SJSA1 (cell line): ENCODE measurements at places on chromosomes 12 and 14. TPM values are rescaled to one million over a fixed set of nuclear protein-coding genes. Genes with fewer than 3 reads are reported as not detected.

GRCh38 chr12:51901121-51901817, 6.0 kb upstream of the ACVRL1 start:
- no peak for DNase-seq

DNA sequence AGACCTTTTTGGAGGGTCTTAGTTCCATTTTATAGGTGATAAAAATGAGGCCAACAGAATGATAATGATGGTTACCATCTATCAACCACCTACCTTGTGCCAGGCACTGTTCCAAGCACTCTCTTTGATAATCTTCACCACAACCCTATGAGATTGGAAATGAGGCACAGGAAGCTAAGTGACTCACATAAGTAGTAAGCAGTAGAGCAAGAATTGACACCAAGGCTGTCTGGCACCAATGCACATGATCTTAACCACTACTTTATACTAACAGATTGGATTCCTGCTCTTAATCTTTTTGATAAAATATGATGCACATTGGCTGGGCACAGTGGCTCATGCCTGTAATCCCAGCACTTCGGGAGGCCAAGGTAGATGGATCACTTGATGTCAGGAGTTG, 91.4 kb downstream of the DRAM1 start:
- no peak for DNase-seq

- peak; percentile 51 for DNase-seq
Observed at GRCh38 chr14:51609955-51610283, 41.8 kb upstream of the FRMD6 start.

DNA sequence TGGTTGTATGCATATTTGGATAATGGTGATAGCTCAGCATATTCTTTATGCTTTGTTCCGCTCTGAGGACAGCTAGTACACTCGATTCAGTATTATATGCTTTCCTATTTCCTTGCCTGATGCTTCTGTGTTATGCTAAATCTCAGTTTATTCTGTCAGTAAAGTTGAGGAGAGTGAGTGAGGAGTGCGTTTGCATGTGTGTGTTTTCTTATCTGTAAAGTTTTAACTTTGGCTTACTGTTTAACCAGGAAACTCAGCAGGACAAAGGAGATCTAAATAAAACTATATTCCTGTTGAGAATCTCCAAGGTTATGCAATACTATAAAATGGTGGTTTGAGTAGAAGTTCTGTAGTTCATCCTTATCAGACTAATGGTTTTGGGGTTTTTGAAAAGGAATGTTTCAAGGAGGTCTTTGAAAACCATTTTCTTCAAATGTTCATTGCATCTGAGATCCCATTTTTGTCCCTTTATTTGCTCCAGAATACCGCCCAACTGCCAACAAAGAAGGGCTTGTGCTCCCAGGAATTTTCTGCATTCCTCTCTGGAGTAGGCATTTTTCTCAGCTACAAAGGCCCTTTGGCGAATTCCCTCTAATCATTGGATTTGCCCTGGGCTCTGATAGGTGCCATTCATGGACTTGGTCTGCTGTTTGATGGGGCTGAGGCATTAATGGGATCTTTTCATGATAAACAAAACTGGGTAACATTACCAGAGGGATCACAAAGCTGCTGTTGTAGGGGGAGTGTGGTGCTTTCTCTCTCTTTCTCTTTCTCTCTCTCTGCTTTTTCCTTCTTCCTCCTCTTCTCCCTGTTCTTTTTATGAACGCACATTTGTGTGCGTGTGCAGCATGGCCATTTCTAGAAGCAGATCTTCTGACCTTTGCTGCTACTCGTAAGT, 71.7 kb downstream of the HMGA2 start:
- no peak for DNase-seq

GRCh38 chr12:60947533-60947932, 1312.7 kb upstream of the USP15 start:
- DNase-seq: no peak

DNA sequence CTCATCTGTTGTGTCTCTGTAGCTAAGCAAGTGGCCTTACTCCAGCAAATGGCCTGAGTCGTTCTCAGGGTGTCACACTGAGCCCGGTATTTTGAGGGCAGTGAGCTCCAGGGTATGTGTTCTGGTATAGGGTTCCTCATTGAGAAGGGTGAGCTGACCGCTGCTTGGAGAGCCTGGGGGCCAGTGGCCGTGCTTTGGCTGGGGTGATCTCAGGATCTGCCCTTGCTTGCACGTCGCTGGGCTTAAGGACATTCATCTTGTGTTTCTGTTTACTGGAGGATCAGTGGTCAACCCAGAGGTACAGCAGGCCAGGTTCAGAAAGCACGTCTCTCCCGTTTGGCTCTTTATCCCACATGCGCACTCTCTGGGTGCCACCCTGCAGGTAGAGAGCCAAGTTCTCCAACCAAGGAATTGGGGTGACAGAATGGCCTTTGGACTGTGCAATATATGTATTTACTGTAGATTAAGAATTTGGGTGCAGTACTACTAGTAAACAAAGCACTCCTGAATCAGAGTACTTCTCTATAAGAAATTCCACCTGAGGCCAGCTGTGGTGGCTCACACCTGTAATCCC, 52.1 kb downstream of the FBXW8 start:
- DNase-seq: no peak

DNA sequence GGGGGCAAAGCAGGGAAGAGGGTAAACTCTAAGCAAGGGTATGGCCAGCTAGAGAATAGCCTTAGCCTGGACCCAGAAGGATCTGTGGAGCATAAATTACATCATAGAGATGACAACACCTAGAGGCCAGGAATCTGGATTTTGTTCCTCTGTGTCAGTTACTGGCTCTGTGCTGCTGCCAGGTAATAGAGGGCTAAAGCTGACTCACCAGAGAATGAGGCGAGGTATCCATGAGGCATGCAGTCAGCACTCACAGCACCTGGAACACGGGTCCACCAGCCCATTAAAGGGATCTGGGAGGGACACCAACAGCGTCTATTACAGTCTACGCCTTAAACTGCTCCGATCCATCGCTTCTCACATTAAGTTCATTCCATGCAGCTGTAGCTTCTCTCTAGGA, 74.9 kb upstream of the CMKLR1 start:
- no peak for DNase-seq

DNA sequence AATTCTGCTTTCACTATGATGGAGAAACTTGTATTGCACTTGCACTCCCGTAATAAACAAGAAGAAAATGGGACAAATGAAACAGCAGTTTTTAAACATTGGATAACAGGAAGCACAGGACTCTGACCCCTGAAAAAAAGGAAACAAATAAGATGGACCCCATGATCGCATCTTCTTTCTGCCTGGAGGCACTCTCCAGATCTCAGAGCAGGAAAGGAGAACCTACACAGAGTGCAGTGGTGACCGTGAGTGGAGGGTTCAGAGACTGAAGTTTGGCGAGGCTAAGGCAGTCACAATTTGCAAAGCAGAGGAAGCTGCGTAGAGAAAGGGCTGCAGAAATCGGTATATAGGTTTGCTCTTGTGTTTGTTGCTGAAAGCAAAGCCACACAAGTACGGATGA, 6.1 kb upstream of the FGF6 start:
- DNase-seq: no peak

DNA sequence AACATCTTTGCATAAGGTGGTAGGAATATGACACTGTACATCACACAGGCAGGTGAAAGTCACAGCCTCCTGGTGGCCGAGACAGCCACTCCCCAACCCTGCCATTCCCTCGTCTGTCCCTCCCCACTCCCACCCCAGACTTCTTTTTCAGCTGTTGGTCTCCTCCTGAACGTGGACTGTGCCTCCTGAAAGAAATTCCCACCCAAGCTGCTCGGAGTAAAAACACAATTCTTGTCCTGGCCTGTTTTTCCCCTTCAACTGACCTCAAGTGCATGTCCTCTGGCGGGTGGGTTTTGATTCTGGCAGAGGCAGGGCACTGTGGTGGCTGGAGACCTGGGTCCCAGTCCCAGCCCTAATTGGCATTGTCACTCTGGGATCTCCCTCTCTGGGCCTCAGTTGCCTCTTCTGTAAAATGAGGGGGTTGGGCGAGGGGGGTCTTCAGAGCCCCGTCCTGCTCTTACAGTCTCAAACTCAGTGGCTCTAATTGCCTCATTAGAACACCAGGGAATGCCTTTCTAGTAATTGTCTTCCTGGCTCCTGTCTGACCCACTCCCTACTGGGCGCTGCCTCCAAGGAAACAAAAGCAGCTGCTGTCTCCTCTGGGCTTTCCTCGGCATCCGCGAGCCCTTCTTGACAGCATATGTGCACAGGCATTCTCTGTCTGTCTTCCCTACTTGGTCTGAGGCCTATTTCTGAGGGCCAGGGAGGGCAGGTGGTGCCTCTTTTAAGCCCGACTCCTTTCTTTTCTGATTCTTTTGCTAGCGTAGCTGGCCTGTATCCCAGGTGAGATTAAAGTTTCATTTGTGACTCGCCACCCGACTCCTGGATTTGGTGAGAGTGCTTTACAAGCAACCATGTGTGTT, 186.6 kb upstream of the RMST start:
- DNase-seq: no peak

The PIWIL1 gene
- not detected in 2 replicates for total RNA-seq

The WASHC3 gene
- total RNA-seq: 36.2 and 75.1 TPM in 2 replicates

The DEPDC4 gene
- 1.9 and 2.5 TPM in 2 replicates for total RNA-seq

The ALG10 gene
- total RNA-seq: 3.0 and 7.4 TPM in 2 replicates

The IFNG-AS1 gene
- not detected in 2 replicates for total RNA-seq

The RHEBL1 gene
- total RNA-seq: 0.34 and 2.5 TPM in 2 replicates

The ARMH4 gene
- total RNA-seq: 0.29 TPM in 1 of 2 replicates, not detected in the other
